CD4-positive, alpha-beta memory T cell (primary cell): ENCODE measurements at places on chromosomes 5 and 9.

DNA sequence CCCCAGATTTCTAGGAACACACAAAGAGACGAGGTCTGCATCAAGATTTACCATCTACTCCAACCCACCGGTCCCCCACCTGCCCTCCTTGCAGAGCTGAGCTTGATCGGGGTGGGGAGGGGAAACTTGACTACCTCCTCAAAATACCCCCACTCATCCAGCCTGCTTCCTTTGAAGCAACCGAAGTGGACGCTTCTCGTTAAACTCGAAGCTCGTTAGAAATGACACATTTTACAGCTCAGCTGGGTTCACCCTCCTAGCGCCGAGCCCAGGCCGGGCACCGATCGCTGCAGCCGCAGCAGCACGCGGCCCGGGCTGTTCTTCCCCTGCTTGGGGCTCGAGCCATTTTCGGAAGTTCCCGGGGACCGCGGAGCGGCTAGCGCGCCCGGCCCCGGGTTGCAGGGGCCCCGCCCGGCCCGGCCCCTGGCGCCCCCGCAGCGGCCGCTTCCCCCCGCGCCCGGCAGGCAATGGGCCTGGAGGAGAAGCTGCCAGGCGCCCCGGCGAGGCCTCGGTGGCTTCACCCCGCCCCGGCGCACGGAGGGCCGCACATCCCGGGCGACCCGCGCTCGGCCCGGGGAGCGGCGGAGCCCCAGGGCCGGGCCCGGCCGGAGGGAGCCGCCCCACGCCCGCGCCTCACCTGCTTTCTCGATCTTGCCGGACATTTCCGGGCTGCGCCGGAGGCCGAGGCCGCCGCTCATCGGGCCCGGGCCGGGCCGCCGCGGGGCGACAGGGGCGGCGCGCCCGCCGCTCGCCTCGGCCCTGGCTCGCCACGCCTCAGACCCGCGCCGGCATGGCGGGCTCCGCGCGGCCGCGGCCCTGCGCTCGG is 530 bp downstream of the RAPGEF1 start:
- peak; percentile 41 for DNase-seq

GRCh38 chr5:14330729-14331385 is 187.7 kb downstream of the TRIO start:
- no peak for DNase-seq

- DNase-seq, result no peak
Observed at GRCh38 chr5:112467485-112467884, 48.4 kb upstream of the EPB41L4A start.

DNA sequence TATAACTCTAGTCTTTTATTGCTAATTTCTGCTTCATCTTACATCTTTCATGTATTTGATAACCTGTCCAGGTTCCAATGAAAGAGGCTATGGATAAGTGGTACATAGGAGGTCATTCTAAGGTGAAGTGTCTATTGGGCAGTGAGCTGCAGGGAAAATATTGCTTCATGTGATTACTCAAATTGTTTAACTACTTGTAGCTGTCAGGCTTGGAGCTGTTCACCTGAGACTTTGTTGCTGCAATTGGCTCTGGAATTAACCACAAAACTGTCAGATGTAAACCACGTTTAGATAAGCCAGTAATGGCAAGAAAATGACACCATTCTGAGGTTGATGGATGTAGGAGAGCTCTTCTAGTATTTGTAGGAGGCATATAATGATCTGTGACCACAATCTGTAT is 26.0 kb downstream of the ADAMTSL1 start:
- DNase-seq, result no peak

- DNase-seq, result no peak
Observed at GRCh38 chr5:58486290-58486689, 4.9 kb upstream of the GAPT start.

DNA sequence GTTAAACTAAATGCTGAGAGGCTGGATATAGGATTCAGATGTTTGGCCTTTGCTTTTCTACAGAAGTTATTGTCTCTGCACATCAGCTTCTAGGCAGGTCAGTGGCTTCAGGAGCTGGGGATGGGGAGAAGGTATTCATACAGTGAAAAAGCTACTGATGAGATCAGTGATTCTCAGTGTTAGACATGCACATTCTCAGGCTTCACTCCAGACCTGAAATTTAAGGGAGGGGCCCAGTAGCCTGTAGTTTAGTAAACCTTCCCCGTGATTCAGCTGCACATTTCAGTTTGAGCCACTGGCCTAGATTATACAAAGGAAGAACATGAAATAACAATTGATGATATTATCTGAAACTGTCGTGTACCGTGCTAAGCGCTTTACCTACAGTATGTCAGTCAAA is 127.2 kb downstream of the ARHGAP26 start:
- DNase-seq, result no peak

GRCh38 chr9:93662016-93662638 is 85.7 kb downstream of the PHF2 start:
- no peak for DNase-seq

GRCh38 chr5:96871027-96871399 is 5.3 kb upstream of the ERAP2 start:
- no peak for DNase-seq
